Bone marrow (tissue), 2 donors: ENCODE measurements at places on chromosomes 2 and 18.

- DNase-seq = no peak
Measured at GRCh38 chr2:226213717-226214116, 585.9 kb downstream of the IRS1 start.

- no peak for DNase-seq
Measured at GRCh38 chr2:175837046-175837445, 165.0 kb downstream of the LNPK start.

- DNase-seq = no peak
Measured at GRCh38 chr2:126344493-126344892, 311.5 kb upstream of the GYPC start.

DNA sequence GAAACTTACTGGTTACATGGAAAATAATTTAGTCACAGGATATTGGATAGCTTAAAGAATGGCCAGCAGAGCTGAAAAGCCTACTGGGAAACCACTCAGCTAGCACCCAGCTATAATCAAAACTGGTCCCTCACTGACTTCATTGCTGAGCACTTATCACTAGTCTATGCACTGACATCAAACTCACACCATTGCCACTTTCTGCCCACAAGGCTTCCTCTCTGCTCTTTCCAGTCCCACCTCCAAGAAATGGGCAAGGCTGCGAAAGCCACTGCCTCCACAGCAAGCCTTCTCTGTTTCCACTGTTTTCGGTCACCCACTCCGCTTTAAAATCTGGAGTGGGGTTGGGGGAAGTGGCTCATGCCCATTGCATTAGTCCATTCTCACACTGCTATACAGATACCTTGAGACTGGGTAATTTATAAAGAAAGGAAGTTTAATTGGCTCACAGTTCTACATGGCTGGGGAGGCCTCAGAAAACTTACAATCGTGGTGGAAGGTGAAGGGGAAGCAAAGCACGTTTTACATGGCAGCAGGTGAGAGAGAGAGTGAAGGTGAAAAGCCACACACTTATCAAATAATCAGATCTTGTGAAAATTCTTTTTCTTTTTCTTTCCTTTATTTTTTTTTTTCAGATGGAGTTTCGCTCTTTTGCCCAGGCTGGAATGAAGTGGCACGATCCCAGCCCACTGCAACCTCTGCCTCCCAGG is 77.0 kb upstream of the CERS6 start:
- no peak for DNase-seq

GRCh38 chr2:21299411-21299810 is 175.6 kb downstream of the TDRD15 start:
- no peak for DNase-seq

DNA sequence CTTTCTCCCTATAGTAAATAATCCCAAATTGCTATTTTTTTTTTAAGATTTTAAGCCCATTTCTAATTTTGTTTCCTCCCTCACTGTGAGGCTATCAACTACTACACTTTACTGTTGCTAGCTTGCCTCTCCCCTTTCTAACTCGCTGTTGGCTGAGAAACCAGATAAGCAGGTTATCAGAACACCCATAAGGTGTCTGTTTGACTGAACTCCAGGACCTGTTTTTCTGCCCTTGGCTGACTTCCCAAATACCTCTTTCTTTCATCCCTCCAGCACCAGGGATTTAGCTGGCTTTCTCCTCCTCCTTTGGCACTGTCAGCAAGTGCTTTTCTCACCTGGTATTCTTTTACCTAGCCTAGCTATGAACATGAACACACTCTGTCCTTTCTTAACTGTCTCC is 11.1 kb downstream of the TRAK2 start:
- no peak for DNase-seq
